ENCODE measurements at places on chromosomes 2 and 18.

DNA sequence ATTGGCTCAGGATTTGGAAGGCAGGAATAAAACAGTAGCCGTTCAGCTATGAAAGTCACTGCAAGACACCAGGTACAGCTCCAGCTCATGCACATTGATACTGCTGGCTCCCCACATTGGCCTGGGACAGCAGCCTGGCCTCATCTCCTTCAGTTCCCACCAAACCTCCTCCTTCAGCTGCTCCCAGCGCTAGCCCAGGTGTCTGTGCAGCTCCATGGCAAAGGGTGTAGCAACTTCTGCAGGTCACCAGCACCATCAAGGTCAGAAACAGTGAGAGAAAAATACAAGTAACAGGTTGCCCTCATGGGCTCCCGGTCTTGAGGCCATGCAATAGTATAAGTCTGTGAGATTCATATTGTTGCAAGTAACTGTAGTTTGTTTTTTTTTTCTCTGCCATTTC, 216.7 kb upstream of the CTAGE1 start:
- no peak for DNase-seq

GRCh38 chr2:162086904-162087303, 12.9 kb upstream of the DPP4 start:
- no peak for DNase-seq

- DNase-seq = no peak
Measured at GRCh38 chr18:13893418-13893760, 21.9 kb downstream of the MC2R start.

- no peak for DNase-seq
Measured at GRCh38 chr2:98515250-98515991, 70.8 kb downstream of the INPP4A start.

DNA sequence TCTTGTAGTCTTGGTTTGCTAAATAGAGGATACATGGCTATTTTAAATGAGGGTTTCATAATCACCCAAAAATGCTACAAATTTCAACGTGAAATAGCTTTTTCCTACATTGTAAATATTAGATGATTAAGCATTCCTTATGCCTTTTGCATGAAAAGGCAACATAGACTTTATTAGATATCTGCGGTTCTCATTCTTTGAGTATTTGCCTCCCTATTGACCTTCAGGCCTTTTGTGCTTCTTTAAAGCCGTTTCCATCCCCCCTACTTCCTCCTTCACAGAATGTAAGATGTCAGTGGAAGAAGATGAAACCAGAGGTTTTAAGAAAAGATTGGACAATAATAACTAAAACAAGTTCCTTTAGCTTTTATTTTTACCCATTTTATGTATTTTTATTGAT, 144.1 kb downstream of the UBE2E3 start:
- DNase-seq = no peak

- DNase-seq = no peak
Measured at GRCh38 chr2:219398721-219399363, 11.1 kb upstream of the DNPEP start.
